Activated T-cell treated with anti-CD3 and anti-CD28 coated beads, Interleukin-2, amount 50 U/mL, for 72 hours (primary cell): ENCODE measurements at places on chromosomes 4 and X. TPM values are rescaled to one million over a fixed set of nuclear protein-coding genes. Genes with fewer than 3 reads are reported as not detected.

DNA sequence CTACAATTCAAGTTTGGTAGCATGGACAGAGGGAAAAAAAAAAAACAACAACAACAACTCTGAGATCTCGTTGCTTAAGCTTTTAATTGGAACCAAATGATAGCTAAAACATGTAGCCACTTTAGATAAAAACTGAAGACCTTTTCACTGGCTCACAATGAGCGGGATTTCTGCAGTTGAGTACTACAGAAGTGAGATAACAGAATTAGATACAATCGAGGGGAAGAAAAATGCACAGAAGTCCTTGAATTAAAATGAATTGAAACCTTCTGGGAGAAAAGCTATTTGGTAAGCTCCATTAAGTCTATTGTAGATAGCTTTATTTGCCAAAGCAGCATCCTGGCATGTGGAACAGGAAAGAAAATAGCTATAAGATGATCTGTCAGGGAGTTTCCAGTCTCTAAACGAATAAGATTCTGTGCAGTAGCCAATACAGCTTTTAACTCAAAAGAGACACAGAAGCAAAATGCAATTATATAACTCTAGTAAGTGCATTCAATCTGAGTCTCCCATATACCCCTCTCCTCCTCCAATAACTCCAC lies 248.5 kb downstream of the ENOX2 start:
- H3K36me3 ChIP-seq: no peaks in the 10 kb centered on the region
- no peak overlapping the region for H3K27ac ChIP-seq
- no peaks in the 10 kb centered on the region for H3K27me3 ChIP-seq

GRCh38 chrX:83759872-83760271 lies 101.1 kb upstream of the CYLC1 start:
- DNase-seq: no peak
- no peaks in the 10 kb centered on the region for H3K4me1 ChIP-seq
- H3K27ac ChIP-seq: no peak overlapping the region
- H3K36me3 ChIP-seq: no peaks in the 10 kb centered on the region
- no peaks in the 10 kb centered on the region for H3K27me3 ChIP-seq

- no peak for DNase-seq
- H3K27me3 ChIP-seq: no peaks in the 10 kb centered on the region
- H3K4me3 ChIP-seq: no peak overlapping the region
- H3K4me1 ChIP-seq: no peaks in the 10 kb centered on the region
These were observed 1139.7 kb downstream of the PCDH18 start for GRCh38 chr4:136392576-136392975.

The MEPE gene
- total RNA-seq: not detected

DNA sequence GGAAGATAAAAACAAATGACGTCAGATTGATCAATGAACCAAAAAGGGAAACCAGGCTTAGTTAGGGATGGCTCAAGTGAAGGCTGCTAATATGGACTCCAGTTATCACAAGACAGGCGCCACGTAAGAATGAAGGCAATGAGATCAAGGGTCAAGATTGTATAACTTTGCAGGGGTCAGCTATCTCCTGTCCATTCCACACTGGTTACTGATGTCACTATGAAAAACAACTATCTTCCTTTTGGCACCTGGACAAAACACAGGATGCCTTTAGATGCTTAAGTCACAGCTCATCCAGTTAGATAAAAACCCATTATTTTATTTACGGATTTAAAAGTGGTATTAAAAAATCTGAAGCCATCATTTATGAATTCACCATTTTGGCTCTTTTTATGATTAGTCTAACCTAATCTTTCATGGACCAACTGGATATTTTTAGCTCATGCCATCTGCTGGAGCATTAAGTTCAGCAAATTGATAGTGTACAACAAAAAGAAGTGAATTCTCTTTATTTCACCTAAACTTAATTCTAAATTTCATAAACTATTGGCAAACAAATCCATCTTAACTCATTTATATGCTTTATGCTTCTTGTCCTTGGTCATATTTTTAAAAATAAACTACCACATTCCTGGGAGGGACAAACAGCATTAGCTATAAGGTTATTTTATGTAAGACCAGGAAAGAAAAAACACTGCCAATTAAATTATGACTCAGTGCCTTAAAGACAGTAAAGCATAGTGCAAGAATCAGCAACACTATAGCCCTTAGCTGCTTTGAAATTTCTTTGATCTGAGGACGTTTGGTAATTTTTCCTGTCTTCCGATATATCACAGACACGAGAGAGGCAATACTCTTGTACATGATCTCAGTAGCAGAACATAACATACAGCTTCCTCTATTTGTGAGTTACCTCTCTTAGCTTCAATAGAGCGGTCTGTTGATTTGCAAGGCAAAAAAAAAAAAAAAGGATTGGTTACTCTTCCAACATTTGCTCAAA lies 27.0 kb downstream of the DHX15 start:
- peak overlapping the region; percentile 18 for H3K4me3 ChIP-seq
- DNase-seq: no peak
- peak overlapping the region; percentile 92 for H3K27ac ChIP-seq
- H3K36me3 ChIP-seq: peaks cover 11% of the 10 kb centered on the region
- H3K4me1 ChIP-seq: peaks cover 69% of the 10 kb centered on the region

DNA sequence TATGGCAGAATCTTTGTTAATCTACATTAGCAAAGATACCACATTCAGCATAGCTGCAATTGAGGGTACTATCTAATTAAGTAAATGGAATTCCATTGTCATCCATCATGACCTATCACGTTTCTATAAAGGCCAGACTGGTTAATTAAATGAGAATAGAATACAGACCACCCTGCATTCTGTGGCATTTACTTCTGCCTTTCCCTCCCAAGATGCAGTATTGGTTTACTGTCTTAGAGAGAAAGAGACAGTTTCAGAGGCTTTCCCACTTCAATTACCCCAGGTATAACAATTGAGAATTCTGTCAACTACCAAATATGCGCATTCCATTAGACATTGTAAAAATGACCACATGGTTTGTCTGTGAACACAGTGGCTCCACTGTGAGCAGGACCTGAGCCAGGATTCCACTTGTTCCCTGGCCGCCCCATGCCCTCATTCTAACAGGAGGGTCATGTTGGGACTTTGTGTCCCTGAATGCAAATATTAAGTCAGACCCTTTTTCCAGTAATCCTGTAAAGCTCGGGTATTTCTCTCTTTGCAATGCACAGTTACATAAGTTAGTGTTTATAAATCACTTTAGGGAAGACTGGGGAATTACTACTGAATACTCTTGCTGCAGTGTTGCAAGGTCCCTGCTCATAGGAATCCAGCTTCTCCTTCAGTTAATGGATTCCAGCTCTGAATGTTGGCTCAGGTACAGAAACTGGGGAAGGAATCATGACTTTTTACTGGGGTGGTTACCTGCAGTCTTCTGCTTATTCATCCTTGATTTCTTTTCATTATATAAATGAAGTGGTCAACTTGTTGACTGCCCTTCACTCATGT lies 261.0 kb downstream of the PDGFC start:
- no peak overlapping the region for H3K27ac ChIP-seq
- H3K27me3 ChIP-seq: no peaks in the 10 kb centered on the region
- no peak for DNase-seq

The SGCB gene
- 18.2 TPM for total RNA-seq

GRCh38 chr4:147755561-147756295 lies 23.8 kb downstream of the ARHGAP10 start:
- H3K4me3 ChIP-seq: no peak overlapping the region
- DNase-seq: no peak
- no peak overlapping the region for H3K27ac ChIP-seq
- no peaks in the 10 kb centered on the region for H3K27me3 ChIP-seq
- no peaks in the 10 kb centered on the region for H3K36me3 ChIP-seq
- peaks cover 8% of the 10 kb centered on the region for H3K4me1 ChIP-seq

The NIPAL1 gene
- total RNA-seq: 1.7 TPM

DNA sequence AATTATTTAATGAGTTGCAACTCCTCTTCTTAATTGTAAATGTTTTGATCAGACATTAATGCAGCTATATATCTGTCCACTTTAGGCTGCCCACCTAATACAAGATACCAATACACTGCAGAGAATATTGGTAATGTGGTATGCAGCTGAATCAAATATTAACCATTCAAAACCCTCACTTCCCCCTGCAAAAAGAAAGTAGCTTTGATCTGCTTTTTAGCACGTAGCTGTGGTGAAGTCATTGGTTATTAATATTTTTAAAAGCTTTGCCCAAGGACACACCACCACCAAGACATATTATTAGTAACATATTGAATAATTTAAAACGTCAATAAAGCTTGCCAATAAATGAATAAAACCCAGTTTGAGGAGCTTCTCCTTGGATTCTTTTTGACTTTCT lies 28.6 kb upstream of the CYP2U1 start:
- peaks cover 46% of the 10 kb centered on the region for H3K27me3 ChIP-seq
- no peak overlapping the region for H3K27ac ChIP-seq
- H3K36me3 ChIP-seq: peaks cover 8% of the 10 kb centered on the region
- H3K4me1 ChIP-seq: peaks cover 16% of the 10 kb centered on the region
- no peak overlapping the region for H3K4me3 ChIP-seq
